Germinal center (tissue), 1 donor: ENCODE measurements at places on chromosomes 3 and 15.

- no peak for DNase-seq
Measured at GRCh38 chr3:14482271-14482721, 57.8 kb downstream of the GRIP2 start.

DNA sequence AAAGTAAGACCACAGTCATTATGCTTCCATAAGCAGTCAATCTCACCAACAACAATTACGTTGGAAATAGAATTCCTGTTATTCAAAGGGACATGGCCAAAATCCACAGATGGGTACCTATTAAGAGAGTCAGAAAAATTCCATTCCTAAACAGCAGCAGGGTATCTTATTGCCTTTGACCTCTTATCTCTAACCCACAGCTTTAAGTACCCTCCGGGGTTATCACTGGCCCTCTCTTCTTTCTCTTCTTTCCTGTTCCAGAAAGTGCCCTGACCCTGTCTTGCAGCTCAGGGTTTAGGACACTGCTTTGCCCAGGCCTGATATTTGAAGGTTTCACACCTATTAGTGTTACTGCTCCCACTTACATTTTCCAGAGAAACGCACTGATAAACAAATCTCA lies 428.7 kb downstream of the TBC1D5 start:
- DNase-seq = no peak

- DNase-seq = no peak
Measured at GRCh38 chr3:123663977-123664376, 79.1 kb upstream of the HACD2 start.

GRCh38 chr3:123626881-123627280 lies 42.0 kb upstream of the HACD2 start:
- no peak for DNase-seq

DNA sequence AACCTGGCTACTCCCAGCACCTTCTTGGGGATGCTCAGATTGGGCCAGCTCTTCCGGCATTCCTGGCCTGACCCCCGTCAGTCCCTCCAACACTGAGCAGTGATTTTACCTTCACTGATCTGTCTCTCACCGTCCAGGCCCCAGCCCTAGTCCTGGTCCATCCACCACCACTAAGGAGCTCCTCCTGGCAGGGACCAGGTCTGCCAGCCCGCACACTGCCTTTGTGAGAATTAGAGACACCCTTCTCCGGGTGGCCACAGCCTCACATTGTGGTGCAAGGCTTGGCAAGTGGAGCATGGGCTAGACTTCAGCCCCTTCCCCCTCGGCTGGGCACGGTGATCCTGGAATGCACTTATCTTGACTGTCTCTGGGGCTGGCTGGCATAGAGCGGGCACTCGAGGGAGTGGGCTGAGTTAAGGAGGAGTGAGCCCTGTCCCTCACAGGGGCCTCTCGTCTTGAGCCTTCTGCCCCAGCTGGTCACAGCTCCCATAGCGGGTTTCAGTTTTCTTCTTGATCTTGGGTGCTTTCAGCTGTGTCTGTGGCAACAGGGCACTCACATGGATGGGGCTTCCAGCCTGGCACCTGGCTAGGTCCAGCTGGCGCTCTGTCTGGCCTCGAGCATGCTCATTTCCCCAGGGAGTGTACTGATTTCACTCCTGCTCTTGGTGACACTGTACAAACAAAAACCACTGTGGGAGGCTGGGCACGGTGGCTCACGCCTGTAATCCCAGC lies 53.9 kb downstream of the LINGO1 start:
- no peak for DNase-seq

GRCh38 chr3:125128861-125129501 lies 73.2 kb upstream of the HEG1 start:
- no peak for DNase-seq

GRCh38 chr15:38672814-38673670 lies 108.4 kb upstream of the RASGRP1 start:
- DNase-seq = peak; percentile 48

GRCh38 chr3:53773611-53774368 lies 72.4 kb downstream of the CHDH start:
- DNase-seq = peak; percentile 42

GRCh38 chr3:177356952-177357351 lies 159.7 kb upstream of the TBL1XR1 start:
- DNase-seq = no peak

DNA sequence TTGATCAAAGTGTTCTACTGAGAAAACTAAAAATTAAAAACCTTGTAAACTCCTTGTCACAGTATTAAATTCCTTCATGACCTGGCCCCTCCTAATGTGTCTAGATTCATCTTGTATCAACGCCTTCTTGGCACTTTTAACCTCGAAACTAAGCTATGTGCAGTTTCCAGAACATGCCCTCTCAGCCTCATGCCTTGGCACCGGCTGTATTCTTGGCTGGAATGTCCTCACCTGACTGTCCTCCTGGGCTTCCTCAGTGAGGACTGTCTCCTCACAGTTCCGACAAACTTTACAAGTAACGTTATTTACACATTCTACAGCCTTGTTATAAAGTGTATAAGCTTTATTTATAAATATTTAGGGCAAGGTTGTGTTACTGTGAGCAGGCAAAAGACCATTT lies 196.5 kb upstream of the SLC2A2 start:
- no peak for DNase-seq

- no peak for DNase-seq
Measured at GRCh38 chr3:134477938-134478337, 7.8 kb downstream of the ANAPC13 start.

DNA sequence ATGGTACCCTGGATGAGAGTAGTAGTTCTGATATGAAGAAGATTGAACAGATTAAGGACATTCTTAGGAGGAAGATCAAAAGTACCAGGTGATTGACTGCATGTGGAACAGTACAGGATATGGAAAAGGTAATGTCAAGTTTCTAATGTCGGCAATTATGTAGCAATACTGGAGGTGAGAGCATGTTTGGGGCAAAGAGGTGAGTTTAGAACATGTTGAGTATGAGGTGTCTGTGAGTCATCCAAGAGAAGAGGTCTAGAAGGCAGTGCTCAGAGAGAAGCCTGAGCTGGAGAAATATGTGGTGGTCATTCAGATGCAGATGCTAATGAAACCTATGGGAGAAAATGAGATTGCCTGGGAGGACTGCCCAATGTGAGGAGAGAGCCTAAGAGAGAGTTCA lies 305.6 kb downstream of the ZBTB20 start:
- DNase-seq = no peak

DNA sequence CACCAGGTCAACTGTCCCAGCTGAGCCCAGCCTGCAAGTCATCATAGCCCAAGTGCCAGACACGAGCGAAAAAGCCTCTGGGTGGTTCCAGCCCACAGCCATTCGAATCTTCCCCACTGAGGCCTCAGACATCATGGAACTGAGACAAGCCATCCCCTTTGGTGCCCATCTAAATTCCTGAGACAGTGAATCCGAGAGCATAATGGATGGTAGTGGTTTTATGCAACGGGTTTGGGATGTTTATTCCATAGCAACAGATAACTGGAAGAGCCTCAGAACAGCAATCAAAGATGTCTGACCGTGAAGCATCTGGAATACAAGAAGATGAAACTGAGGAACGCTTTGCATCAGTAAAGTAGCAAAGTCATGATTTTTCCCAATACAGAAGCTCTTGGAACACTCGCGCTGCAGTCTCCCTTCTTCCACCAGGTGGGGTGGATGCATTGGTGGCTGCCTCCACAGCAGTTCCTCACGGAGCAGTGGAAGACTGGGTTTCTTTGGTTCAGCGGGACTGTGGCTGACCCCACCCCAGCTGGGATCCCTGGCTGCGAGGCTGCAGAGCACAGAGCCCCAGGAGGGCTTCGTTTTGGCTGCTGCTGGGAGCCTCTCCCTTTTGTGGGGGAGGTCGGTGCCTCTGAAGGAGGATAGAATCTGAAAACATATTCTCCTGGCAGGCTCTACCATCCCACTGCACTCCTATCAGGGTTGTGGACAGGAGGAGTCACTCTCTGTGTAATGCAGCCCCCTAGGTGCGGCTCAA lies 26.4 kb upstream of the PDE8A start:
- DNase-seq = no peak

- no peak for DNase-seq
Measured at GRCh38 chr3:110234831-110235230, 836.8 kb upstream of the NECTIN3 start.

GRCh38 chr3:184237211-184237610 lies 7.8 kb downstream of the VWA5B2 start:
- no peak for DNase-seq

DNA sequence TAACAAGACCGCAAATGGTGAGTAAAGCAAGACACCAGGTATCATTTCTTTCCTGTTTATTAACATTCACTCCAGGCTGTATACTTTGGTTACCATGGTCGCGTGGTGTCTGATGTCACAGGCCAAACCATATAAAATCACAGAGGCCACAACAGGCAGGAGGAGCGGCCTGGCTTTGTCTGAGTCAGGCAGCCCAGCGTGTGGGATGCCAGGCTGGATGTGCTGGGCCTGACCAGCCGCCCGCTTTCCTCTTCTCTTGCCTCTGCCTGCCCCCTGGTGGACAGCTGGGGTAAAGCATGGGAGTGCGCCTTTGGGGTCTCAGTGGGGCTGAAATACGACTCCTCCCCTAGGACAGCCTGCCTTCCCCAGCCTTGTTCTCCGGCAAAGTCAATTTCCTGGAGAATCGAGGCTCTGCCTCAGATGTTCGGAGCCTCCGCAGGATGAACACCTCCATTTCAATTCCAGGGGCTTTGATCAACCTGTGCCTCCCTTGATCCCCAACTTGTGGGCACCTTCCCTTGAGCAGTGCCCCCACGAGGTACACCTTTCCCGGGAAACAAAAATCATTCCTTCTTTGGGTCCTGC lies 78.2 kb downstream of the CCNL1 start:
- DNase-seq = peak; percentile 79

DNA sequence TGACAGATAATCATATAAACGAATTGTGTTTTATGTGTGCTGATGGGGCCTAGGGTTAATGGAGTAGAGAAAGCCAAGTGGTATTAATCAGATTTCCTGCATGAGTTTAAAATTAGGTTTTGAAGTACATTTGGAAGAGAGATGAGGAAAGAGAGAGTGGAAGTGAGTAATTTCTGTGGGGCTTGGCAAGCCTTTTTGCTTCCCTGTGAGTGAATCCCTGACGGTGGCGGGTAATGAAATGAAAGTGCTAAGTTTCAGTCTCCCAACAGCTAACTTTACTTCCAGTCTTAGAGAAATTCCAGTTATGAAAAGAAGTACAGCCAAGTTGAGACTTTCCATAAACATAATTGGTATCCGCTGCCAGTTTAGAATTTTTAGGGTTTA lies 139.4 kb downstream of the BBX start:
- DNase-seq = no peak
